Mesothelial cell of epicardium (in vitro differentiated cells): ENCODE measurements at places on chromosomes 16 and 17.

- DNase-seq, result no peak
Observed at GRCh38 chr16:72171236-72171635, 719 bp downstream of the PMFBP1 start.

GRCh38 chr17:1512351-1512750 lies 4.1 kb downstream of the INPP5K start:
- no peak for DNase-seq

- DNase-seq, result no peak
Observed at GRCh38 chr17:72089453-72089987, 31.3 kb upstream of the SOX9 start.

DNA sequence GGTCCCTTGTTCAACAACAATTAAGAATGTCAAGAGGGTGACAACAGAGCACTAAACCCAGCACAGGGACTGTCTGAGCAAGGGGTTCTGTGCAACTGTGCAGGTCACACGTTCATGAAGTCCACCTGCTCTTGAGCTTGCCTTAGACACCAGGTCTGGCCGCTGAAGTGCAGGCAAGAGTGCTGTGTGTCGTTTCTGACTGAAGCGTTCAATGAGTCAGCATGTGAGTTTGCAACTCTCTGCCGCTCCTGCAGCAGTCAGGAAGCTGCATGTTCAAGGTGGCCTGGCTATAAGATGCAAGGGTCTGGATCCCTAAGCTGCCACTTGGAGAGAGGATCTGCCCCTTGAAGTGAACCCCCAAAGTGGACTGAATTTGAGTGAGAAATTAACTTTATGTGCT lies 332.7 kb upstream of the HSBP1 start:
- DNase-seq, result no peak

- DNase-seq, result no peak
Observed at GRCh38 chr16:23014592-23014991, 134.7 kb downstream of the USP31 start.

DNA sequence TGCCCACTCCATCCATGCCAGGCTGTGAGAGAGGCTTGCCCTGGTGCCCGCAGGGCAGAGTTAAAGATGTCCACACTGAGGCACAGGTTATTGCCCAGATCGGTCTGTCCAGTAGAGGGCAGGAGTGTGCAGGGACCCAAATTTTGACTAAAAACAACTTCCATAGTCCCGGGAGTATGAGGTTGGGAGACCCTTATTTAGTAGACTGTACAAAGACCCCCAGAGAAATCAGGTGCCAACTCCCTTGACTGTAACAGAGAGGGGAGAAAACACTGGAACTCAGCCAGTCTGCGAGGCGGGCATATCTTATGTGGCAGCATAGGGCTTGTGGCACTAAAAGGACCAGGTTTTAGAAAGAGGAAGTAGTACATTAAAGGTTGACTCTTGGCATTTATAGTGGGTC lies 43.4 kb downstream of the HNF1B start:
- DNase-seq, result no peak

- DNase-seq, result no peak
Observed at GRCh38 chr16:3651461-3652372, 2.8 kb upstream of the DNASE1 start.
